Upper lobe of left lung (tissue), 6 donors: ENCODE measurements at places on chromosomes 16 and 17. TPM values are rescaled to one million over a fixed set of nuclear protein-coding genes. Genes with fewer than 3 reads are reported as not detected.
A peak's percentile ranks its signal among the peaks of the same experiment; 100 is the strongest.

The ADGRG3 gene
- 3.1 TPM for total RNA-seq

The ARL6IP1 gene
- 98.2 TPM for total RNA-seq

The RCVRN gene
- total RNA-seq, result not detected

DNA sequence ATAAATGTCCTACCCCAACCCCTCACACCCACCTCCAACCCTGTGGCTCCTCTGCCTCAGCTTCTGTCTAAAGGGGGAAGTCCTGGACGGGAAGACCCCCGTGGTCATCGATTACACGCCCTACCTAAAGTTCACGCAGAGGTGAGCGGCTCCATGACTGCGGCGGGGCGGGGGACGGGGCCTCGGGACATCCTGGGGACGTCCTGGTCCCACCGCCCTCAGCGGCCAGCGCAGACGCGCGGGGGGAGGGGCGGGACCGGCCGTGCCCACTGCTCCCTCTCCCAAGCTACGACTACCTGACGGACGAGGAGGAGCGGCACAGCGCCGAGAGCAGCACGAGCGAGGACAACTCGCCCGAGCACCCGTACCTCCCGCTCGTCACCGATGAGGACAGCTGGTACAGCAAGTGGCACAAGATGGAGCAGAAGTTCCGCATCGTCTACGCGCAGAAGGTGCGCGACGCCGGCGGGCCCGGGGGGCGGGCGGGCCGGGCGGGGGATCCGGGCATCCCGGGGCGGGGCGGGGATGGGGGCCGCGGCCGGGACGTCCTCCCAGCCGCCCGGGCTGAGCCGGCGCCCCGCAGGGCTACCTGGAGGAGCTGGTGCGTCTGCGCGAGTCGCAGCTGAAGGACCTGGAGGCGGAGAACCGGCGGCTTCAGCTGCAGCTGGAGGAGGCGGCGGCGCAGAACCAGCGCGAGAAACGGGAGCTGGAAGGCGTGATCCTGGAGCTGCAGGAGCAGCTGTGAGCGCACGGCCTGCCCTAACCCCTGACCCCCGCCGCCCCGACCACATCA lies 6.7 kb downstream of the RUNDC3A start:
- DNase-seq, result peak; percentile 89

- no peak for DNase-seq
Measured at GRCh38 chr17:82155606-82156005, 57.0 kb downstream of the CCDC57 start.

The ACLY gene
- 67.7 TPM for total RNA-seq
